ENCODE measurements at places on chromosomes 6 and 20. TPM values are rescaled to one million over a fixed set of nuclear protein-coding genes. Genes with fewer than 3 reads are reported as not detected.
A peak's percentile ranks its signal among the peaks of the same experiment; 100 is the strongest.

DNA sequence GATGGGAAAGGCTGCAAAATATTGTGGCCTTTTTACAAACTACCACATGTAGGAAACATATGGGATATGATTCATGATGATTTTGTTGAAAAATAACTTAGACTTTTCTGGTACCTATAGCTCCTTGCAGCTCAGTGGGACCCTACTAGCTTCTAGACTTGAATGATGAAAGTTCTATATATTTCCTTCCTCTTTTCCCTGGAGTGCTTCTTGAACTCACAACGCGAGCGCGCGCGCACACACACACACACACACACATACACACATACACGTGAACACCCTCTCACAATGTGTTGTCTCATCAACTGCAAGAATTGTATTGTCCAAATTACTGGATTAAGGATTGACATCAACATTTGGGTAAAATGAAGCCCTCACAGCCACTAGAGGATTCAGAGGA, 61.9 kb downstream of the TOX2 start:
- no peak for DNase-seq

- peak; percentile 2 for DNase-seq
These were observed 670.6 kb downstream of the CD109 start for GRCh38 chr6:74366634-74367033.

DNA sequence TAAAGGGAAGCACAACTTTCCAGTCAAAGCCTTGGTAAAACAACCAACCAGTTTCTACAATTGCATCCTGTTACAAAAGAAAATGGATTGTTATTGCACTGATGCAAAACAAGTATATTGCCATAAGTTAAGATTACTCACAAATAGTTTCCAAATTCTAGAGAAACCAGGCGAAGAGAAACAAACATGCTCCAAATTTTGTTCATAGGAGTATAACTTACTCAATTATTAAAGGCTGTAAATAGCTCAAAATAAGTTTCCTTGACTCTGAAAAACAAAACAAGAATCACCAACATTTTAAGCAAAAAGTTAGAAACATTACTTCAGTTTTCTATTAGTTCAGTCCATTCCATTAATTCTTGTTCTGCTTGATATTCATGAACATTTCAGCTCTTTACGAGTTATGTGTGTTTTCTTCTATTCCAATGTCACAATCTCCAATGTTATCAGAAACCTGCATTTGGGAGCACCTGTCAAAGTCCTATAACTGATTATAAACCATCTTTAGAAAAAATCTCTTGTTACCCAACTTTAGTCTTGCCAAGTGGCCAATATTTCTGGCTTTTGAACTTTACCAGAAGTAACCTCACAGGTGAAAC, 137.9 kb upstream of the THBS2 start:
- DNase-seq: no peak

GRCh38 chr20:1232286-1233111, 6.7 kb downstream of the RAD21L1 start:
- no peak for DNase-seq

GRCh38 chr6:18432180-18432579, 45.0 kb downstream of the RNF144B start:
- no peak for DNase-seq

- DNase-seq: peak; percentile 22
These were observed 4.3 kb upstream of the SERINC3 start for GRCh38 chr20:44526129-44526528.

DNA sequence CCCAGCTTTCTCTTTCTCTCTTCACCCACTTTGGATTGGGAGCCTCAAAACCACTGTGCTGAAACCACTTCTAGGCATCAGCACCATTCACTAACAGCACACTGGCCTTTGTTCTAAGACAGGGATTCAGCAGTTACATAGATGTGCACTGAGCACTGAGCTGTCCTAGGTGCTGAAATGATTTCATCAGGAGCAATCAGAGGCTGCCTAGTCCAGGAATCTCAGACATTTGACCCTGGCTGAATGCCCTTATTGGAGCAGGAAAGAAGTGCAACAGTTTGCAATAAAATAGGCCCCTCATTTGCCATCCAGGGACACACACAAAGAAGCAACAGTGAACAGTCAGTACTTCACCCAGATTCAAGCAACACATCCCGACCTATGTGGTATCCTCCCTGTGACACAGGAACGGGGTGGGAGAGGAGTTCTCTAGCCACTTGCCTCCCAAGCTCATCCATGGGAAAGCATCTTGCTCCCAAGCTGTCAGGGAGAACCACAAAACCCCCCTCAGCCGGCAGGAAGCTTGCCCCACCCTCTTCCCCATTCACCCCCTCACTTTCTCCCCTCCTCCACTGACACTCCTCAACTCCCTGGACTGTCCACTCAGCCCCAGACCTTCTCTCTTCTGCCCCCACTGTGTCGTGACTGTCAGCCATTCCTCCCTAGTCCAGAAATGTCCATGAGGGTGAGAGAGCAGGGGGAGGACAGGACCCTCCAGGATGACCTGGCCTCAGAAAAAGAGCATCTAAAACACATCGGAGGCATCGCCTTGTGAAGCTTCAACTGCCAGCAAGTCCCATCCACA, 304.4 kb downstream of the PREX1 start:
- peak; percentile 10 for DNase-seq

DNA sequence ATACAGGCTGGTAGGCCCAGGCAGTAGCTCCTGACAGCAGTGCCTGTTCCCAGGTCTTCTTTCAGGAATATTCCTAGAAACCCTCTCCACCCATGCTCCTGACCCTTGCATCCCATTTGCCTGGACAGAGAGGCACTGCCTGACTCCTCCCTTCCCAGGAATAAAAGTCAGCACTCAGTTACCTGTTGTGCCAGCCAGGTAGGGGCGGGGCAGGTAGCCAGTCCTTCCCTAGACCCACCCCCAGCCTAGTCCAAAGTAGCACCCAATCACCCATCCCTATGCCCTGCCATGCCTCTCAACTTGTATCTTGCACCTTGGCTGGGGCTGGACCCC, 129.9 kb downstream of the MRPL14 start:
- DNase-seq: no peak

DNA sequence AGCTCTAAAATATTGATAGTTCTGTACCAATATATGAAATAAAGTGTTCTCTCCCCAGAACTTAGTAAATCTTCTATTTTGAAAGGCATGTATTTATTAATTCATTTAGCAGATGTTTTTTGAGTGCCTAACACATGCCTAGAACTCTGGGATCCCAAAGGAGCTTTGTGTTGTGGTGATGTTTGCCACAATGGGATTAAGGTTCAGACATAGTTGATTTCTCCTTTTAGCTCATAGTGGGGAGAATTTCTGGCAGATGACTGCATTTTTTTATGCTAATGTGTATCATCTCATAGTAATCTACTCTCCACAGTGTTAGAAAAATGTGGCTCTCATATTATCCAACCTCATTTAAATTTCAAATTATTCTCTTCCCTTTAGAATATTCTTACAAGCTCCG, 21.7 kb downstream of the MYB start:
- no peak for DNase-seq

- no peak for DNase-seq
These were observed 22.1 kb upstream of the SLC22A7 start for GRCh38 chr6:43275801-43276576.

GRCh38 chr6:122122202-122122601, 277.2 kb upstream of the HSF2 start:
- DNase-seq: no peak

DNA sequence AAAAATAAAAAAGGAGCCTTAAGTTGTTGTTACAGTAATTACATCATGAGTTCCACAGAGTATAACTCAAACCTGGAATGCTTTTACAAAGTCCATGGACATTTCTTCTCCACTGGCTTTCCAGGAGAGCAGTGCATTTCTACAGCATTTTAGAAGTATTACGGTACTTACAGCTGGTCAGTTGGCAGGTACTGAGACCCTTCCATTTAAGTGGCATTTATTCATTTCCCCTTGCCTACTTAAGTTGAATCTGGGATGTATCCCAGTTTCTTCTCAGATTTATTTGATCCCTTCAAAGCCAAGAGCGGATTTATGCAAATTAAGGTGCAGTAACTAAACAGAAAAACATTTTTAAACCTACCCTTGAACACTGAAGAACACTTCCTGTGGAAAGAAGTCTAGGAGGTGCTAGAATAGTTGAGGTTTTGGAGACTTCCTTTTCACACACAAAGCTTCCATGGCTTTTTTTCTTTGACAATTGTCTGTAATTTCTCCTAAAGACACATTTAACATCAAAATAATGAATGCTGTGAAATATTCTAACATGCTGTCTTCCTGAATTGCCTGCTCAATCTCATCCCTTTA, 3.4 kb downstream of the PRDM13 start:
- no peak for DNase-seq

DNA sequence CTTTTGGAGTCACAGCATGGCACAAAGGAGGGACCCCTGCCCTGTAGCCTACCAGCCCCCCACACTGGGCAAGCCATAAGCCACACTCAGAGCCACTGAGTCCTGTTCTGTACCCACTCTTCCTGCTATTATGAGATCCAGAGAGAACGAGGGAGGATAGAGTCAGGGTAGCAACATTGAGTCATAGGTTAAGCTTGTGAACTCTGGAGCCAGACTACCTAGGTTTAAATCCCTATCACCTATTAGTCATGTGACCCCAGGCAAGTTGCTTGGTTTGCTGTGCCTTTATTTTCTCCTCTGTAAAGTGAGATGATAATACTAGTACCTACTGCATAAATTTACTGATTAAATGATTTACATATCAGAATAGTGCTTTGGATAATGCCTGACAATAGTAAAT, 540 bp downstream of the CNBD2 start:
- no peak for DNase-seq

GRCh38 chr6:149445573-149445972, 39.2 kb downstream of the ZC3H12D start:
- DNase-seq: no peak

HCRTR2 gene
- not detected for total RNA-seq

SIRPB2 gene
- total RNA-seq: not detected

APOM gene
- 2.2 TPM for total RNA-seq

TRIM10 gene
- total RNA-seq: 0.98 TPM

WFDC10B gene
- total RNA-seq: not detected

HLA-DRA gene
- total RNA-seq: 4.7 TPM

MAS1 gene
- total RNA-seq: not detected

SEMG1 gene
- total RNA-seq: not detected
